Putamen (tissue), 1 donor: ENCODE measurements at places on chromosomes 11 and 22.

- DNase-seq = no peak
Measured at GRCh38 chr11:101584655-101585054, 848 bp upstream of the TRPC6 start.

- no peak for DNase-seq
Measured at GRCh38 chr22:45966320-45966894, 10.6 kb downstream of the WNT7B start.

DNA sequence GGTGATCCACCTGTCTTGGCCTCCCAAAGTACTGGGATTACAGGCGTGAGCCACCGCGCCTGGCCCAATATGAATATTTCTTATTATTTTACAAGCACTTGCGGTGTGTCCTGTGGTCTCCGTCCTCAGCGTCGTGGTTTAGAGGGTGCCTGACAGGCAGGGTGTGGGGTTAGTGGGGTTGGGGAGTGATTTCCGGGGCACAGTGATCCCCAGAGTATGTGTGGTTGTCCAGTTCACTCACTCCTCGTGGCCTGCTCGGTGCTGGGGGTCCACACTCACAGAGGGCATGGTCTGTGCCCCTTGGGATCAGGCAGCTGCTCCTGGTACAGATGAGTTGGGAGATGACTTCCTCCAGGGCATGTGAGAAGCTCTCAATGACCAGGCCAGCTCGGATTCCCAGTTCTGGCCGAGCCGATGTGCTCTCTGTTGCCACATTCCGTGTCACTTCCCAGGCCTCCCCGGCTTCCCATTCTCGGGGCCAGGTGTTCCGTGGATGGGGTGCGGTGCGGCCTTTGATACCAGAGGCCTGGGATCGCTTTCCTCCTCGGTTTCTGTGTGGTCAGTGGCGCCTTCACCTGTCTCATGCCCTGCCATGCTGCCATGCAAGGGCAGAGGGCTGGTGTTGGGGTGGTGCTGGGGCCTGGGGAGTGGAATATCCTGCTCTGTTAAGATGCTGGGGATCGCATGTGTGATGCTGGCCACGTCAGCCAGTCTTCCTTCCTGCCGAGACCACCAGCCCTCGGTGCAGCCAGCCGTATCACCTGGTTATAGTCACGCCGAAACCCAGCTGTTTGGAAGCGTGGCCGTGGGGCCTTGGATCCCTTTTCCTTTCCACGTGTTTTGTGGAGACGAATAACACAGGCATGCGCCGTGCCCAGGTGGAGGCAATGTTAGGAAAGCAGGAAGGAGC is 39.6 kb downstream of the PARVB start:
- no peak for DNase-seq

DNA sequence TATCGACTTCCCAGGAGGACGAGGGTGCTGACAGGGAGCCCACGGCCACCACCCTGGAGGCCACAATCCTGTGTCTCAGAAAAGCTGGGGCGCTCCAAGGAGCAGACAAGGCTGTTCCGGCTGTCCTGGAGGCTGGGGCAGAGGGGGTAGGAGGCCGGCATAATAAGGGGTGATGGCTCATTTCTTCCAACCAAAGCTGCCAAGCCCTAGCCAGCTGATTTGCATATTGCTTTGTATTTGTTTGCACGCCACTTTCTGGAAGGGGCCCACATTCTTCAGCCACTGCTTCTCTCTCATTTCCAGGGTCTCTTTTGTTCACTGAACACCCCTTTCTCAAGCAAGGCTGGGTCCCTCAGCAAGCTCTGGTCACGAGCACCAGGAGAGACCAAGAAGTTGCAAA is 4.7 kb downstream of the PDE2A start:
- DNase-seq = no peak

DNA sequence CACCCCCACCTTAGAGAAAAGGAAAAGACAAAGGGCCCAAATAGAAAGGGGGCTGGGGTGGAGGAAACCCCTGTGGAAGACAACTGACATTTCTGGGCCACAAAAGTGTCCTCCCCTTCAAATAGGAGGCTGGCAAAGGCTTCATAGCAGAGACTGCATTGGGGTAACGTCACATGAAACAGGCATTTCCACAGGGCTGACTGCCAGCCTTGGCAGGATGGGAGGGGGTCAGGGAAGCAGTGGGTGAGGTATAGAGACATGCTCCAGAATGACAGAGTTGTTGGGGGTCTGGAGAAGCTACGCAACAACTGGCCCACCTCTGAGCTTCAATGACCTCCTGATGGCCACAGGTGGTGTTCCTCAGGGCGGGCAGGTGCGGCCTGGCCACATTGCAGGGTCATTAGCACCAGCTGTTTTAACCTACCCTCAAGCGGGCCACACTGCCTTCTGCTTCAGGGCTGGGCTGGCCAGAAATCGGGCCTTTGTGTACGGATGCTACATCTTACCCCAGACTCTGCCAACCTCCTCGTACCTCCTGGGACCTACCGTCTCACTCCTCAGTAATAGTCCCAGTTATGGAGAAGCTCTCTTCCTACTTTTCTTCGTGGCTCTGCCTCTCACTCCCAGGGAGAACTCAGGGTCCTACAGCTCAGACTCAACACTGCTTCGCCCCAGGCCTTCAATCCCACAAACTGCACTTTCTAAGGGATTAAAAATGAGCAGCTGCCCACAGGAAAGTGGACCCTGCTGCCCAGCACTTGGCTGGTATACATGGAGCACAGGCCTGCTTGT is 160.0 kb upstream of the NCAM1 start:
- DNase-seq = no peak

GRCh38 chr11:7572001-7572712 is 58.4 kb downstream of the PPFIBP2 start:
- no peak for DNase-seq

DNA sequence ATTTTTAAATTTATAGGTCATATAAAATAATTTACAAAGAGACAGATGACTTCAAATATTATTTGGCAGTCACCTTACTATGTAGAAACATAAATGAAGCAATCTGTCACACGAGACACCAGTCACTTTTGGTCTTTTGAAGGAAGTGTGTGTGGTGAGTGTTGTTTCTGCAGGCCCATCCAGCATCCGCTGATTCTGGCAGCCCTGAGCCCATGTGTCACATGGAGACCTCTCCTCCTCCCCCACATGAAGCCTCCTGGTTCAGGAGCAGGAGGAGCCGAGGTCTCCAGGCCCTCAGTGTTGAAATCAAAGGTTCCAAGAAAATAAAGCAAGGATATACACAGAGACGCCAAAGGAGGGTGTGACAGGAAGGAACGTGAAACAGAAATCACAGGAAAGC is 60.1 kb downstream of the ARFGAP3 start:
- DNase-seq = no peak
